ENCODE measurements at places on chromosomes 12 and 14.

GRCh38 chr14:99551034-99551922 is 52.7 kb downstream of the CCDC85C start:
- no peak for DNase-seq

- no peak for DNase-seq
These were observed 176.5 kb upstream of the CPNE8 start for GRCh38 chr12:39081910-39082309.

DNA sequence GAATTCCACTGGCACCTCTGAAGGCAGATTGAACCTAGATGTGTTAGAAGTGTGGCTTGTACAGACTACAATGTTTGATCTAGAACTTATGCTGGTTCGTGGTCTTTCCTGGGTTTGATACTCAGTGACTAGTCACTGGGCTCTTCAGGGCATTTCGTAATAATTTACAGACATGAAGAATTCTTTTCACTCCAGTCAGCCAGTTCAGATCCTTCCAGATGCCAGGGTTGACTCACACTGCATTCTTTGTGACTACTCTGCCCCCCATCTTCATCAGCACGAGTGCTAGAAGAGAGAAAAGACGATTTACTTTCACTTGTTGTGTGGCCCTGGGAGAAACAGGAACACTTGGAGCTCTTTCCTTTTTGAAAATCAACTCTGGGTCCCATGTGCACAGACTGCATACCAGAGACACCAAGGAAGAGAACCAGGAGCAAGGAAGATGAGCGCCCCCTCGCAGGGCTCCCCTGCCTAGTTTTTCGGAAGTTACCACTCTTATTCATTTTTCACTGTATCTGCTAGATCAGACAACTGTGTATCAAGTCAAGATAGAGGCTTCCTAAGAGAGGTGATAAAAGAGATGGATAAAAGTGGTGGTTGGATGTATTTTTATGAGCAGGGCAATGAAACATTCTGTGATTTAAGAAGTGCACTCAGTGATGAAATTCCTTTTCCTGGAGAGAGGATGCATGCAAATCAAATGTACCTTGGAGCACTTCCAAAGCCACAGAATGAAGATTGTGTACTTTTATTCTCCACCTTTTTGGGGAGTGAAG is 33.5 kb upstream of the EVL start:
- DNase-seq, result peak; percentile 98

DNA sequence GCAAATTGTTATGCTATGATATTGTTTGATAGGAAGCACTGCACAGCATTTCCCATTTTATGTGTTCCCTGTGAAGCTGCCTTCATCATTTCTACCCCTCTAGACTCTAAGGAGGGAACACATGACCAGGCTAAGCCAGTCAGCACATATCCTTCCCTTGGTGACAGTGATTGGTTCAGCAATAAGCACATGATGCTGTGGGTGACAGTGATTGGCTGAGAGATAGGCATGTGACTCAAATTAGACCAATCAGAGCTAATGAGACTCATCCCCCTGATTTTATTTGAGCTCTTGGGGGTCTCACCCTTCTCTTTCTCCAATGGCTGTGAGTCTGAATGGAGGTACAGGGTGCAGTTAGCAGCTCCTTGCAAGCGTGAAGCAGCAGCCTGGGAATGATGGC is 195.2 kb downstream of the NUAK1 start:
- no peak for DNase-seq

- no peak for DNase-seq
These were observed 93.5 kb downstream of the CPNE8 start for GRCh38 chr12:38811814-38812356.

- no peak for DNase-seq
These were observed 30.9 kb upstream of the LUM start for GRCh38 chr12:91142221-91142631.

DNA sequence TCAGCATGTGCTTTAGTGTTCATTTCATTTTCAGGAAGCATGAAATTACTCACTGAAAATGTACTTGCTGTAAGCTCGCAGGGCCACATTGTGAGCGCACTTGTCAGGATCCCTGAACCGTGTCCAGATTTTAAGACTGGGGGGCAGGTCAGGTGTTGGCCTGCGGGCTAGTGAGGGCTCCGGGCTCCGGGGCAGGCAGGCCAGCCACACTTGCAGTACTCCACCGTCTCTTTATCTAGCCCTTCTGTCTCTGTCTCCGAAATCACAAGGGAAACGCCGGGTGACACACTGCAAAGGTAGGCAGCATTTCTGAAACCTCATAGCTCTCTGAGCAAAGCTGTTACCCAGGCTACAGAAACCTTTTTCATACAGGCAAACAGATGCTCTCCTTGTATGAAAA is 98.7 kb downstream of the EML1 start:
- no peak for DNase-seq

DNA sequence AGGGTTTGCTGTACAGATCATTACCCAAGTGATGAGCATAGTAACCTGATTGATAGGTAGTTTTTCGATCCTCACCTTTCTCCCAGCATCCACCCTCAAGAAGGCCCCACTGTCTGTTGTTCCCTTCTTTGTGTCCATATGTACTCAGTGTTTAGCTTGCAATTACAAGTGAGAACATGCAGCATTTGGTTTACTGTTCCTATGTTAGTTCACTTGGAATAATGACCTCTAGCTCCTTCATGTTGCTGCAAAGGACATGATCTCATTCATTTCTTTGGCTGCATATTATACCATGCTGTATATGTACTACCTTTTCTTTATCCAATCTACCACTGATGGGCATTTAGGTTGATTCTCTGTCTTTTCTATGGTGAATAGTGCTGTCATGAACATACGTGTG is 181.6 kb upstream of the FOXG1 start:
- DNase-seq, result no peak

DNA sequence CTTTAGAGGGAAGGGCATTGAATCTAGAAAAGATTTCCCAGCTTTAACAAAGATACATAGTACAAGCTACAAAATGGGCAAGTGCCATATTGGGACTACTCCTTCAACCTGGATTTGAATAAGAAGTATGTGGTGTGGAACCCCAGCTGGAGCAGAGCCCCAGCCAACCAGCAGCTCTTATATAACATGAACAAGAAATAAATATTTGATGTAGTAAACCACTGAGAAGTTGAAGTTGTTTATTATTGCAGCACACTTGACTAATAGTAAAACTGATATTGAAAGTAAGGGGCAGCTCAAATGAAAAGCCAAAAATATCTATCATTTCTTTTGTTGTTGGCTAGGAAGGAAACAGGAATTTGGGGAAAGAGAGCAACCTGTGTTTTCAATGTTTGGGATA is 701.8 kb downstream of the TMTC2 start:
- DNase-seq, result no peak

DNA sequence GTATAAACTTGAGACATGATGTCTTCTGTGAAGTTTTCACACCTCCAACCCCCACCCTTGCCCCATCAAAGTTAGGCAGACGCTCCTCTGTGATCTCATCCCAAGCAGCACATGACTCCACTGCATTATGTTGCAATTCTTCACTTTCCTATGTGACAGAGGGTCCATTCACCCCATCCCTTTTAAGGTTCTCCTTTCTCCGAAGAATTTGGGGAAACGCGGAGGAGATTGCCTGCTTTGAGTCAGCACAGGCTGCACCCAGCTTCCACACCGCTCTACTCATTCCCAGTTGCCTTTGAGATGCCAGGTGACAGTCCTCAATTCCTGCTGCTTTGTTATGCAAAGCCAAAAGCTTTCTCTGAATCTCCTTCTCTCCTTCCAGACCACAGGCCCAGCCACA is 61.8 kb downstream of the PHLDA1 start:
- no peak for DNase-seq

DNA sequence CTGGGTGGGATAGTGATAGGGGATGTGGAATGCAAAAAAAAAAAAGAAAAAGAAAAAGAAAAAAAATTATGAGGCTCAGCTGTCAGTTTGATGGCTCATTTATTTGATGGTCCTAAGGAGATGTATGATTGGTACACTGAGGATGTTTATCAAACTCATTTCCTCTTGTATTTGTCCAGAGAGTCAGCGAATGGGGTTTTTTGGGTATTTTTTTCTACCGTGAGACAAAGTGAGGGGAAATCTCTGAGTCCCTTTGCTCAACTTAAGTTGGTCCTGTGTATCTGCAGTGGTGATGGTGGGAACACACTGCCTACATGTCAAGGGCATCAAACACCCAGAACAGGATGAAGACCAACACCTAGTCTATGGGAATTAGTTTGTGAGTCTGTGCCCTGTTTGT is 176.9 kb upstream of the HIF1A start:
- no peak for DNase-seq

DNA sequence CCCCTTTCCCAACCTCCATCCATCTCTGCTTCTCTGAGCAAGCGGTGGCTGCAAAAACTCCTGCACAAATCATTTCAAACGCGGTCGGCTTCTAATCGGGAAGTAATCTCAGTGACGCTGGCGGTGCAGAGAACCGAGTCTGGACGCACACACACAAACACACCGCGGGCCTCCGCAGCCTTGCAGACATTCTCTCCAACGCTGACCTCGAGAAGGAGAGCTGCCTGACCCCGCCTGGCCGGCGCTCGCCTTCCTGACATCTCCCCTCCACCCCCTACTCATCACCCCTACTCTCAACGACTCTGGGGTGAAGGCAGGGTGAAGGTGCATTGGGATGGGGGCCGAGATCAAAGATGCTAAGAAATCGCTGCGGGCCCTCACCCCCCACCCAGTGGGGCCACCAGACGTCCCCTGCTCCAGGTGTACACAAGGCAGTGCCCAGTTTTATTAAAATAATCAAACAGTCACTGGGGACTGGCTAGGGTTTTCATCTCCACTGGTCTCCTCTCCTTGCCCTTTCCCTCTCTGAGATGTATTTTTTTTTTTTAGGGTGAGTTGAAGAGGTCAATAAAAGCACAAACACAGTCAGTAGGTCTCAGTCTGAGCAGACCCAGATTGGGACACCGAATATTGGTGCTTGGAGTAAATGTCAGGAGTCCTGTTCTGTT is 506 bp upstream of the TBX5 start:
- DNase-seq, result no peak

DNA sequence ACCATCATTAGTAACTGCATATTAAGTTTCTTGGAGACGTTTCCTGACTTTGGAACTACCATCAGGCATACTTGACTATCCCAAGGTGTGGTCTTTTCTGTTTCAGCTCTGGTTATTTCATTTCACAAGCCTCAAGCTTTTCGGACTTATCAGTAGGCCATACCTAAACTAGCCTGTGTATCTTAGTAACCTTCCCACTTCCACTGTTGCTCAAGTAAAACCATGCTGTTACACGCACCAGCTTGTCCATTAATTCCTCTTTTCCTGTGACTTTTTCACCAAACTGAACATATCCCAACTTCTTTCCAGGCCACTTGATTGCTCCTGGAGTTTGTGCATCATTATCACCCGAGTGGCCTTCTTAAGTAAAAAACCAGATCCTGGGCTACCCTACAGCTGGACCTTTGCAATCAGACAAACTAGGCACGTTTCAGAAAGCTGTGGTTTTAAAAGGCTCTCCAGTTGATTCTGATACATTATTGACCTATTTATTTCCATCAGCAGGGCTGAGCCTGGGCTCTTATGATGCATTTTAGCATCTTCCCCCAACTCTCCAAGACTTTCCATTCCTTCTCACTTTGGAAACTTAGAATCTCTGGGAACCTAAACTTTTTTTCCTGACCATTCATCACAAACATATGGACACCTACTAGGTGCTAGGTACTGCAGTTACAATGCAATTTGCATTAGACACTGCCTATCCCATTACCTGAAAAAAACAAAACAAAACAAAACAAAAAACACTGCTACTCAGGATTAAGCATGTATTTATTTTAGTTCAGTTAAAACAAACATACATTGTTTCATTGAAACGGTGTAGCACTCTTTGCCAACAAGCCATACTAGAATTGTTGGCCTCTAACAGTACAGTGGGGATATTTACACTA is 14.9 kb downstream of the SLC38A2 start:
- peak; percentile 43 for DNase-seq

GRCh38 chr12:124390442-124391097 is 95.7 kb downstream of the RFLNA start:
- peak; percentile 63 for DNase-seq

DNA sequence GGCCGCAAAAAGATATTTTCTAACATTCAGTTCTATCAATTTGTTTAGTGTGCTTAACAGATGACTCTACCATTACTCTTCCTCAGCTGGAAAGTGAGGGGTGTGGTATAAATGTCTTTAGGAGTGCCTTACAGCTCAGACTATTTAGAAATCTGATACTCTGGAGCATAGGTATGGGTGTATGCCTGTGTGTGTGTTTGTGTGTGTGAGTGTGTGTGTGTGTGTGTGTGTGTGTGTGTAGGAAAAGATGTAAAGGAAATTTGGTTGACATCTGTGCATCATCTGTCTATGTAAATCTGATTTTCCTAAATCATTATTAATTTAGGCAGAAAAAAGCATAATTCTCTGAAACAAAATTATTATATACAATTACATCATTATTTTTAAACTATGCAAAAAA is 16.0 kb downstream of the RNASE3 start:
- DNase-seq, result no peak

DNA sequence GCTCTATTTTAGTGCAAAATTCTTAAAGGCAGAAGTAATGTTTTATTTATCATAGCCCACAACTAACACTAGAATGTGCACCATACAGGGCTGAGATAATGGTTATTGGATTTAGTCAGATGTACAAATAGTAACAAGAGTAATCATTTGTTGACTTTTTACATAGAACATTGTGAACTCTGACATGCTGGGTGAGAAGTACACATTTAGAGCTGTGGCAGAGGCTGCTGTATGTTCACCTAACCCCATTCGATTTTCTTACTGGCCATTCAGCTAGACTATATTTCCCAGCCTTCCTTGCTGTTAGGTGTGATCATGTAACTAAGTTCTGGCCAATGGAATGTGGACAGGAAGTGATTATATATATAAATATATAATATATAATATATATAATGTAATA is 89.1 kb downstream of the DRAM1 start:
- DNase-seq, result no peak

DNA sequence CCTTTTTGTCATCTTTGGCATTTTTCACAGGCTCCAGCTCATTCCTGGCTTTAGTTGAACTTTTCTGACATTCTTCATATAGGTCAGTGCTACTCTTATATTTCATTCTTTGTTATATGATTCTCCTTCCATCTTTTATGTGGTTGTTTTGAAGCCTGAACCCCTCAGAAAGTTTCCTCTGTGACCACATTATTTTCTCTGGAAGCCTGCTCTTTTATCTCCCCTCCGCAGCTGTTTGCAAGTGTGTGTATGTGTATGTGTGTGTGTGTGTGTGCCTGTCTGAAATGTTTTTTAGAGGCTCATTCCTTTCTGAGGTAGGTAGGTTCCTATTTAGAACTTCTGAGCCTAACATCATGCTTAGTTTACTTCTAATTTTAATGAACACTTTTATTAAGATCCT is 47.6 kb downstream of the ANO4 start:
- no peak for DNase-seq
